Activated CD4-positive, alpha-beta T cell treated with anti-CD3 and anti-CD28 coated beads, Interleukin-2, amount 50 U/mL, for 4 hours (primary cell): ENCODE measurements at places on chromosomes 16 and 17.

DNA sequence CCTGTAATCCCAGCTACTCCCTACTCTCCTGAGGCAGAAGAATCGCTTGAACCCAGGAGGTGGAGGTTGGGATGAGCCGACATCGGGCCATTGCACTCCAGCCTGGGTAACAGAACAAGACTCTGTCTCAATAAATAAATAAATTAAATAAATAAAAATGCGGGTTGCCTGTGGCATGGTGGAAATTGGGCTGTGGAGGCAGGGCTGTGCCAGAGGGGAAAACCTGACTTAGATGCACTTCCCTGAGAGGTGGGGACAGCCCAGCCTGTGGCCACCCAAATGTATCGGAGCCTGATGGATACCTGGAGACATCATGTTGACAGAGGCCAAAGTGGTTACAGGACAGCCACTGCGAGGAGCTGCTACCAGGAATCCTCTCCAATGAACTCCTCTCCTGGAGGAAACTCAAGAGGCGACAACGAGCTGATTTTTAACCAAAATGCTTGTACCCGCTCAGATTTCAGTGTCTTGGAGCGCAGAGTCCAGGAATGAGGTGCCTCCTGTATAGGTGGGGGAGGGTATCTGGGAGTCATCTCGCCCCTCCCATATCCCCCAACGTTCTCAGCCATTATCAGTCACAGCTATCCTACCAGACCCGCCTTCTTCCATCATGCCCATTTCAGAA is 32.3 kb downstream of the DDX19A start:
- DNase-seq = no peak

- DNase-seq = no peak
Observed at GRCh38 chr16:46709469-46710005, 20.1 kb downstream of the ORC6 start.

GRCh38 chr16:51888016-51888415 is 658.9 kb downstream of the TOX3 start:
- DNase-seq = no peak

GRCh38 chr16:89437991-89438390 is 52.4 kb downstream of the ANKRD11 start:
- no peak for DNase-seq

GRCh38 chr17:39073916-39074315 is 77.5 kb downstream of the PLXDC1 start:
- DNase-seq = no peak

DNA sequence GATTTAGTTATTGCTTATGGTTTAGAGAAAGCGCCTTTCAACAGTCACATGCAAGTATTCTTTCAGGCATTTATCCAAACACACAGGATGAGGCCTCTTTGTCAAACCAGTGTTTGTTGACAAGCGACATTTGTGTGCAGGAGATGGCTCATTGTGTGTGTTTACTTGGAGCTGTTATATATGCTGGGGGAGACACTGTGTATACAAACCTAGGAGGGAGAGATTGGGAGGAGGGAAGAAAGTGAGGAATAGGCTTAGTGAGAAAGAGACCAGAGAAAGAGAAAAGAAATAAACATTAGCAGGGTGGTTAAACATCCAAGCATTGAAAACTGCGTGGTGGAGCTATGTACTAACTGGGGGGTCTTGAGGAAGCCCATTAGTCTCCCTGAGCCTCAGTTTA is 437.6 kb downstream of the MAF start:
- no peak for DNase-seq

DNA sequence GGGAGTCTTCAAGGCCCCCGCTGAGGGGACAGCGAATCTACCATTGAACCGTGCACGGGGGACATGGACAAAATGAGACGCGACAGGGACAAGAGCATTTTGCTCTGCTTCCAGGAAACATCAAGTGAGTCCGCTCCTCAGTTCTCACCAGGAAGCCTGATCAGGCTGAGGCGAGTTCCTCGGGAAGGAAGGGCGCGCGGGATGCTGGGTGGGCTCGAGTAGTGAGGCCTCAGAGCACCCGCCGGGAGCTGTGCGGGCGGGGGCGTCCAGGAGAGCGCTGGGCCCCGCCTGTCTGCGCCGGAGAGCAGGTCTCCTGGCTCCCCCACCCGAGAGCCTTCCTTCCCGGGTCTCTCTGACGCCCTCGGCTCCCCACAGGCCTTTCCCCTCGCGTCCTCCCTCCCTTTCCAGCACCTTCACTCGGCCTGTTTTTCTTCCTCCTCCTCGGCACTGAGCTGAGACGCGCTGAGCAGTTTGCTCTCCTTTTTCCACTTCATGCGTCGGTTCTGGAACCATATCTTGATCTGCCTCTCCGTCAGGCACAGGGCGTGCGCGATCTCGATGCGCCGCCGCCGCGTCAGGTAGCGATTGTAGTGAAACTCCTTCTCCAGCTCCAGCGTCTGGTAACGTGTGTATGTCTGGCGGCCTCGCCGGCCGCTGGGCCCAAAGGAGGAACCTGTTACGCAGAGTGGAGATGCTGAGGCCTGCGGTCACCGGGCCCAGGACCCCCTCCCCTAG is 2.6 kb upstream of the HOXB5 start:
- DNase-seq = peak; percentile 45

DNA sequence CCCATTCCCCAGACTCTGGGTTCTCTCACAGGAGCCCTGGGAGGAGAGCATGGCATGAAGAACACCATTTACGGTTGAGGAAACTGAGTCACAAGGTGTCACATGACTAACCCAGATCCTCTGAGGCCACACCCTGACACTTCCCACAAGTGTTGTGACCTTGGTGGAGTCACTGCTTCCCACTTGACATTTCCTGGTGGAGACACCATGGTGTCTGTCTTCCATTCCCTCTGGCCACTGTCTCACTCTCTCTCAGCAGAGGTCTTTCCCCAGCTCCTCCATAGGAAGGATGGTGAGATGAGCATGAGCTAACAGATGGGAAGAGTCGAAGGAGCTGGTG is 116.2 kb downstream of the GNAO1 start:
- no peak for DNase-seq

DNA sequence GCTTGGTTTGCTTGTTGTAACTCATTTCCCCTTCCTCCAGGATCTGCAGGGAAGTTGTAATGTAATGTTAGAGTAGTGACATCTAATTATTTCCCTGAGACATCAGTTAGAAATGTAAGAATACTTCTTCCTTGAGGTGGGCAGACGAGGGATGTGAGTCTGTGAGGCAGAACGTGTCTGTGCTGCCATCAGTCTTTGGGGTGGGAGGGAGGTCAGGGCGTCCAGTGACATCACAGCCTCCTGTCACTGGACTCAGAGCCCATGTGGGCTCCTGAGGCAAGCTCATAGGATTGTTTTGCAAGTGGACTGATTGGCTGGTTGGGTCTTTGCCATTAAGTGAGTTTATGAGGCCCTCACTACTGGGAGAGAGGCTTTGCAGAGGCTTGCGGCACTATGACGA is 188.8 kb downstream of the CCDC182 start:
- no peak for DNase-seq

DNA sequence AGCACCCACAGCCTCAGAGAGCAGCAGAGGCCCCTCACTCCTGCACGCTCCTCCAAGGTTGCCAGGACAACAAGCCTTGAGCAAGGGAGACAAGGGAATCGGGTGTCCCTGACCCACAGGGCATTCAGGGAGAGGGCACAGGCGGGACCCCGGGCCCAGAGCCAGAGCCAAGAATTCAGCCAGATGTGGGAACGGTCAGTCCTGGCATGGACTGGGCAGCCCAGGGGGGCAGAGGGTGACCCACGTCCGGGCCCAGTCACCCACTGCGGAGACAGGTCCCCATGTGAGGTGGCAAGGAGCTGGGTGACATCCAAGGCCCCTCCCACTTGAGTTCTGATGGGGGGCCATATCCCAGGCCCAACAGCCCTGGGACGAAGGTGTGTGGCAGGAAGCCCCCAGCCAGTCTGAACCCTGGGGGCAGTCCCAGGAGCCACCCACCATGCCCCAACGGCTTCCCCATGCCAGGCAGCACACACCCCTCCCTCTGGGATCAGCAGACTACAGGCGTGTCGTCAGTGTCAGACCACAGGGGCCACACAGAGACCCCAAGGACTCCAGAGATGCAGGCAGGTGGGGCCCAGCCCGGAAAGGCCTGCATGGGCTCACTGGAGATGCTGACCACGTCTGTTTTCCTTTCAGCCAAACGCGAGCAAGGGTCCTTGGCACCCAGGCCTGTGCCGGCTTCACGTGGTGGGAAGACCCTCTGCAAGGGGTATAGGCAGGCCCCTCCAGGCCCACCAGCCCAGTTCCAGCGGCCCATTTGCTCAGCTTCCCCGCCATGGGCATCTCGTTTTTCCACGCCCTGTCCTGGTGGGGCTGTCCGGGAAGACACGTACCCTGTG is 23.0 kb downstream of the USP6 start:
- no peak for DNase-seq

- no peak for DNase-seq
Observed at GRCh38 chr17:68616334-68616733, 15.2 kb upstream of the FAM20A start.

- DNase-seq = no peak
Observed at GRCh38 chr16:66899310-66899944, 19.1 kb downstream of the PDP2 start.

- no peak for DNase-seq
Observed at GRCh38 chr16:48053418-48053745, 102.4 kb downstream of the ABCC12 start.

GRCh38 chr17:607361-608147 is 107.1 kb downstream of the VPS53 start:
- no peak for DNase-seq
